ENCODE measurements at places on chromosomes 16 and 17.

DNA sequence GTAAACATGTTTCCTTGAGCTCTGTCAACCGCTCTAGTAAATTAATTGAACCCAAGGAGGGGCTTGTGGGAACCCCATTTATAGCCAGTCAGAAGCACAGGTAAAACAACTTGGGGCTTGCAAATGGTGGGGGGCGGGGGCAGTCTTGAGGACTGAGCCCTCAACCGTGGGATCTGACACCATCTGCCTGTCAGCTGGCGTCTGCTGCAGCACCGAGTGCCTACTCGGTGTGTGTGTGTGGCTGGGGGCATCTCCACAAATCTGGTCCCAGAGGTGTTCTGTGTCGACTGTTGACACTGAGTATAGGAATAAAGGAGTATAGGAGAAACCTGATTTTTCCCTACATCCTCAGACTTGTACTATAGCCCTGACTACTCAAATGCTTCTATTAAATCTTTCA is 20.6 kb downstream of the CREBBP start:
- H3K4me1 ChIP-seq: peaks cover 25% of the 10 kb centered on the region
- DNase-seq: no peak
- no peak overlapping the region for H3K27ac ChIP-seq
- H3K36me3 ChIP-seq: no peaks in the 10 kb centered on the region
- H3K4me3 ChIP-seq: no peak overlapping the region

DNA sequence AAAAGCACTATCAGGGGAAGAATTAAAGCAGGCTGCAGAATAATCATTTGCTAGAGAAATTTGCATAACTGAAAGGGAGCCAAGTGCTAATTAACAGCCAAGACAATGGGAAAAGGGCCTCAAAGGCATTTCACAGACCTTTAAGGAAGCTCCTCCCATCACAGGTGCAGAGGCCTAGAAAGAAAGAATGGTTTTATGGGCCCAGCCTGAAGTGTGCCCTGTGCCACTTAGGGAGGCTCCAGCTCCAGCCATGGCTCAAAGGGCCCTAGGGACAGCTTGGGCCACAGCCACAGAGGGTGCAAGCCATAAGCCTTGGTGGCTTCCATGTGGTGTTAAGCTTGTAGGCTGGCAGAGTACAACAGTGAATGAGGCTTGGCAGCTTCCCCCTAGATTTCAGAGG is 50.1 kb downstream of the RNF112 start:
- H3K27me3 ChIP-seq: no peaks in the 10 kb centered on the region
- no peaks in the 10 kb centered on the region for H3K4me1 ChIP-seq
- H3K27ac ChIP-seq: no peak overlapping the region
- DNase-seq: no peak
- no peak overlapping the region for H3K4me3 ChIP-seq
- H3K36me3 ChIP-seq: no peaks in the 10 kb centered on the region

GRCh38 chr16:81994485-81994884 is 16.8 kb downstream of the SDR42E1 start:
- no peaks in the 10 kb centered on the region for H3K27me3 ChIP-seq
- no peaks in the 10 kb centered on the region for H3K36me3 ChIP-seq

GRCh38 chr16:66264311-66265047 is 102.0 kb upstream of the CDH5 start:
- no peak overlapping the region for H3K4me3 ChIP-seq
- DNase-seq: no peak
- H3K4me1 ChIP-seq: peaks cover 35% of the 10 kb centered on the region
- H3K27me3 ChIP-seq: no peaks in the 10 kb centered on the region

DNA sequence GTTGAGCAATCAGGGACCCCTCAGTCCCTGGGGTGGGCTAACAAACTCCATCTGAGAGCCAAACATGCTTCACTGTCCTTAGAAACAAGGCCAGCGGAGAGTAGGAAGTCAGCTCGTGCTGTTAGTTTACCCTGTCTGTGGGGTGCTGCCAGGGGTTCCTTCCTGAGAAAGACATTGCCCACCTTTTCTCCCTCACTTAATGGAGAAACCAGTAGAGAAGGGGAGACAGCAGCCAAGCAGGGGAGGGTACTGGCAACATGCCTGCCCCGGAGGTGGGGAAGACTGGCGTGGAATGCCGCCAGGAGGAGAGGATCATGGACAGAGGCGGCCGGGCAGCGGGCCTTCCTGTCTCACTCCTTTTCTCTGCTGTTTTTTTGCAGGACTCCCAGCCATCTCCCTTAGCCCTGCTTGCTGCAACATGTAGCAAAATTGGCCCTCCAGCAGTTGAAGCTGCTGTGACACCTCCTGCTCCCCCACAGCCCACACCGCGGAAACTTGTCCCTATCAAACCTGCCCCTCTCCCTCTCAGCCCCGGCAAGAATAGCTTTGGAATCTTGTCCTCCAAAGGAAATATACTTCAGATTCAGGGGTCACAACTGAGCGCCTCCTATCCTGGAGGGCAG is 19.9 kb downstream of the SP2 start:
- H3K4me1 ChIP-seq: no peaks in the 10 kb centered on the region
- no peaks in the 10 kb centered on the region for H3K27me3 ChIP-seq
- H3K36me3 ChIP-seq: peaks cover 3% of the 10 kb centered on the region

GRCh38 chr17:40534371-40535189 is 30.7 kb downstream of the CCR7 start:
- H3K36me3 ChIP-seq: no peaks in the 10 kb centered on the region
- H3K4me3 ChIP-seq: no peak overlapping the region
- H3K27ac ChIP-seq: no peak overlapping the region
- peaks cover 29% of the 10 kb centered on the region for H3K4me1 ChIP-seq
- H3K27me3 ChIP-seq: no peaks in the 10 kb centered on the region

- H3K27ac ChIP-seq: no peak overlapping the region
- no peak for DNase-seq
- H3K4me1 ChIP-seq: peaks cover 4% of the 10 kb centered on the region
- no peak overlapping the region for H3K4me3 ChIP-seq
Observed at GRCh38 chr16:73142053-73142854, 94.3 kb upstream of the ZFHX3 start.

DNA sequence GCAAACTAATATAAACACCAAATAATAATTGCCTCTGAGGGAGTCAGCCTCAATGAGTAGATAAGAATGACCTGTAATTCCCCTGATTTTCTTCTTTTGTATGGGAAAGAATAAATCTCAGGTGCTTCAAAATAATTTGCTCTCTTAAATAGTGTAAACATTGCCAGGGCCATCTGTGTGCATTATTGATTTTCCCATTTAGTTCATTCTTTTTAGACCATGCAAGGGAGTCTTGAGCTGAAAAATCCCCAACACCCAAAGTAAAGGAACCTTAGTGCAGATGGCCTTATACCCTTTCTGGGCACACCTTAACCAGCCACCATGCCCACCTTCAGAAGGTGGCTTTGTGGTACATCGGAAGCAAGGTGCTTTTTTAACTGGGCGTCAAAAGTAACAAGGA is 267.2 kb downstream of the TMEM114 start:
- H3K27ac ChIP-seq: no peak overlapping the region
- no peak for DNase-seq
- H3K4me1 ChIP-seq: no peaks in the 10 kb centered on the region
- H3K4me3 ChIP-seq: no peak overlapping the region
- no peaks in the 10 kb centered on the region for H3K36me3 ChIP-seq
- H3K27me3 ChIP-seq: no peaks in the 10 kb centered on the region

GRCh38 chr17:41873559-41874292 is 8.5 kb upstream of the KLHL11 start:
- DNase-seq: no peak
- no peaks in the 10 kb centered on the region for H3K27me3 ChIP-seq
- H3K4me3 ChIP-seq: no peak overlapping the region
- H3K36me3 ChIP-seq: peaks cover 58% of the 10 kb centered on the region

DNA sequence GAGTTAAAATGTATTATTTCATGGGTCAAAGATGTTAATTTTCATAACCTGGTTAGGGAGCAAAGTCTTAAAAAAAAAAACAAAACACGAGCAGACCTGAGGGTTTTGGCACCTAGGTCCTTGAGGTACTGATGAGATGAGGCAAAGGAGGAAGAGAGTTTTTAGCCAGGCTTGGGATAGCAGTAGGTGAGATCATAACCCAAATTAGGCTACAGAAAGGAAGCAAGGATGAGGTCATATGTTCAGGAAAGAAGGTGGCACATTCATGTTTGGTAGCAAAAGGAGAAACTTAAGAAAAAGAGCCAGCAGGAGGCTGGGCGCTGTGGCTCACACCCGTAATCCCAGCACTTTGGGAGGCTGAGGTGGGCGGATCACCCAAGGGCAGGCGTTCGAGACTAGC is 2.8 kb downstream of the ATXN1L start:
- DNase-seq: no peak
- no peak overlapping the region for H3K4me3 ChIP-seq
- H3K27me3 ChIP-seq: no peaks in the 10 kb centered on the region
- H3K27ac ChIP-seq: no peak overlapping the region
- H3K36me3 ChIP-seq: peaks cover 54% of the 10 kb centered on the region

GRCh38 chr17:40551879-40552768 is 13.1 kb downstream of the CCR7 start:
- DNase-seq: no peak
- H3K36me3 ChIP-seq: no peaks in the 10 kb centered on the region
- no peak overlapping the region for H3K4me3 ChIP-seq

DNA sequence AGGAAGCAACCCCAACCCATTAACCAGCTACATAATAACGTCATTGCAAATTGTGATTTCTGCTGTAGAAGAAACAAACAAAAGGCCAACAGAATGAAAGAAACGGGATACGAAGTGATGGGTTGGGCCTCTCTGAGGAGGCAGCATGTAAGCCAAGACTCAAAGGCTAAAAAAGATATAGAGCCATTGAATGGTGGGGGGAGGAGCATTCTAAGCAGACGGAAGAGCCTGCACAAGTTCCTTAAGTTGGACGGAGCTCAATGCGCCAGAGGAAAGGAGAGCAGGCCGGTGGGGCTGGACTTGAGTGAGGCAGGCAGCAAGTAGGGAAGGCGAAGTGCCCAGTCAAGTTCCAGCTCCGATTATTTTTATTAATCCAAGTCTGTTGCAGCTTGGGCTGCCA is 160.3 kb downstream of the SHISA9 start:
- H3K27ac ChIP-seq: no peak overlapping the region
- no peaks in the 10 kb centered on the region for H3K36me3 ChIP-seq
- no peaks in the 10 kb centered on the region for H3K27me3 ChIP-seq
- no peak overlapping the region for H3K4me3 ChIP-seq
- no peaks in the 10 kb centered on the region for H3K4me1 ChIP-seq

DNA sequence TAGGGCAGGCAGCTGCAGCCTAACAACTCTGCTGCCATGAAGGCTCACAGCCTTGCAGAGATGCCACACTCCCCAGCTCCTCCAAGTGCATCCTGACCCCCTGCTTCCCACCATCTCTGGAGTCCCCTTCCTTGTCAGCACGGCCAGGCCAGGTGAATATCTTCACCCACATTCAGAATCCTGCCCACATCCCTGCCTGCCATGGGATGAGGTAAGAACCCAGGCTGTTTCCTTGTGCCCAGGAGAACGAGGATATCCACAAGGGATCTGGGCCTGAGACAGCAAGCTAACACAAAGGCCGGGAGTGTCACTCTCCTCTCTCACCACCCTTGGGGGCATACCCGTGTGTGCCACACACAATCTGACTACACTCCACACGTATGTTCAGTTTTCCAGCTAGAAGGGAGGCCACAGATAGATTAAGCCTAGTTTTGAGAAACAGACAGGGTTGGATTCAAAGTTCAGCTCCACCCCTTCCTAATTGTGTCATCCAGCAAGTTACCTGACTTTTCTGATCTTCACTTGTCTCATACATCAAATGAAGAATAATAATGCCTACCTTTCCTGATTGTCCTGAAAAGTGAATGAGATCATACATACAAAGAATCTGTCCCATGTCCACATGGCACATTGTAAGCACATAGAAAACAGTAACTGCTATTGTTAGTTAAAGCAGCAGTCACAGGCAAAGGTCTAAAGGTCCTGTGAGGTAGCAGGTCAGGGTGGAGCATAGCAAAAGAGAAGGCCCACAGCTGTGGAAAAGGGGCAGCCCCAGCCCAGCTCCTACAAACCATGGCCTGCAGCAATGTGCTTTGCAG is 17.4 kb upstream of the SUPT4H1 start:
- DNase-seq: no peak
- H3K4me1 ChIP-seq: no peaks in the 10 kb centered on the region
- H3K27ac ChIP-seq: no peak overlapping the region
- H3K27me3 ChIP-seq: no peaks in the 10 kb centered on the region

DNA sequence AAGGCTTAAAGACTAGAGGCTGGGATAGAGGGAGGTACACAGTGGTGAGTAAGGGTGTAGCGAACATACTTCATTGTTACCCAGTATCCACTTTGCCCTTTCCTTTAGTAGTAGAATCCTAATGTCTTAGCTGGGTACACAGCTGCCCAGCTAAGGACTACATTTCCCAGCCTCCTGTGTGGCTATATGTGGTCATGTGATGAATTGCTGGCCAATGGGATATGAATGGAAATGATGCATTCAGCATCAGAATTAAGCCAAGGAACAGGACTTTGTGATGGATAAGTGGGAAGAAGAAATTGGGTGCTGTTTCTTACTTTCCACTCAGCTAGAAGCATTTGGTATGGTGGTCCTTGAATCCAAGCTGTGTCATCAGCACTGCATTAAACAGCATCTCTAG is 55.9 kb downstream of the FOXL1 start:
- H3K27me3 ChIP-seq: no peaks in the 10 kb centered on the region
- H3K4me1 ChIP-seq: no peaks in the 10 kb centered on the region
- no peak overlapping the region for H3K4me3 ChIP-seq
- no peak for DNase-seq
- peak overlapping the region; percentile 27 for H3K27ac ChIP-seq

DNA sequence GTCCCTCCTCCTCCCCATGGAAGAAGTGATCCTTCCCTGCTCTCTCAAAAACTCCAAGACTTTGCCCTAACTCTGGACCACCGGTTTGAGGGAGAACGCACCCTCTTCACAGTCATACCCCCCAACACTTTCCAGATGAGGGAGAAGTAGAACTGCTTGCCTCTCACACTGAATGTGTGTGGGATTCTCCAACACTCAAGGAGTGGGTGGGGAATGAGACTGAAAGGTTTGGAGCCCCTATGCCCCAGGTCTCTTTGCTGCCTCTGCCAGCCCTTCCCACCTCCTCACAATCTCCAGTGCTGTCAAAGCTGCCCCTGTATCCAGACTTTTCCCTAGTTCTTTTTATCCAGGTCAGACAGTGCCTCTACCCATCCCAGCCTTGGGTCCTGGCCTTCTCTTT is 11.4 kb downstream of the HOXB4 start:
- no peak overlapping the region for H3K4me3 ChIP-seq
- peaks cover 97% of the 10 kb centered on the region for H3K27me3 ChIP-seq
- H3K27ac ChIP-seq: no peak overlapping the region
- no peaks in the 10 kb centered on the region for H3K36me3 ChIP-seq
- no peak for DNase-seq
- H3K4me1 ChIP-seq: peaks cover 2% of the 10 kb centered on the region

DNA sequence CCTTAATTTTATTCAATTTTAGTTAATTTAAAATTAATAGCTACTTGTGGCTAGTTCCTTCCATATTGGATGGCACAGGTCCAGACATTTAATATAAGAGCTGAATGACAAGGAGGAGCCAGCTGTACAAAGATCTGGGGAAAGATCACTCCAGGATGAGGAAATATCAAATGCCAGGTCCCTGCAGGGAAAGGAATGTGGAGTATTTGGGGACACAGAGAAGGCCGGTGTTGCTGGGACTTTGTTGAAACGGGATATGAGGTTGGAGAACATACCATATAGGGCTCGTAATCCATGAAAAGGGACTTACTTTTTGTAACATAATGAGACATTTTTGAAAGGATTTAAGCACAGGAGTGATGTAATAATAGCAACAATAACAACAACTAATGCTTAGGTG is 426.8 kb downstream of the HS3ST4 start:
- DNase-seq: no peak
- H3K36me3 ChIP-seq: no peaks in the 10 kb centered on the region
- H3K27me3 ChIP-seq: no peaks in the 10 kb centered on the region
- no peaks in the 10 kb centered on the region for H3K4me1 ChIP-seq
- H3K27ac ChIP-seq: no peak overlapping the region
- no peak overlapping the region for H3K4me3 ChIP-seq

- no peaks in the 10 kb centered on the region for H3K27me3 ChIP-seq
- H3K4me3 ChIP-seq: no peak within 1 kb of the TSS
- DNase-seq: no peak
- peaks cover 5% of the 10 kb centered on the region for H3K4me1 ChIP-seq
- peak within 1 kb of the TSS; percentile 40 for H3K27ac ChIP-seq
Observed at GRCh38 chr17:31321481-31321880, at the start of gene EVI2A. Gene EVI2A, minus strand, starts transcription at chr17:31321622. Its CDS starts 2,609 bp downstream, at chr17:31319013.
